ENCODE measurements at places on chromosomes 5 and 9.

DNA sequence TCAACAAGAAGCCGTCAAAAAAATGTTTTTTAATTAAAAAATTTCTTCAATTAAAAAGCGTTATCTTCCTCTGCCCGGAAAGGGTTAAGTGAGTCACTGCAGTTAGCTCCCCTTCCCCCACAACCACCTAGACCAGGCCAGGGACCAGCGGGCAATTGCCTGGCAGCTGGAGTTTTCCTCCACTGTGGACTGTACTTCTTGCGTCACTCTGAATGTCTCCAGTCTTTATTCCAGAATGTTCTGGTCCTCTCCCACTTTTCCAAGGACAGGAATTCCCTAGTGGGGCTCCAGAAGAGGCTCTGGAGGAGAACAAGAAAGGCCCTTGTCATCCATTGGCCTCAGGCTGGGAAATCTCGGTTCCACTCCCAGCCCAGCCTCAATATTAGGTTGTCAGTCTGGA, 114.0 kb downstream of the C9orf50 start:
- DNase-seq = no peak

- DNase-seq = no peak
These were observed 30.5 kb upstream of the MAP1B start for GRCh38 chr5:72076621-72077300.

DNA sequence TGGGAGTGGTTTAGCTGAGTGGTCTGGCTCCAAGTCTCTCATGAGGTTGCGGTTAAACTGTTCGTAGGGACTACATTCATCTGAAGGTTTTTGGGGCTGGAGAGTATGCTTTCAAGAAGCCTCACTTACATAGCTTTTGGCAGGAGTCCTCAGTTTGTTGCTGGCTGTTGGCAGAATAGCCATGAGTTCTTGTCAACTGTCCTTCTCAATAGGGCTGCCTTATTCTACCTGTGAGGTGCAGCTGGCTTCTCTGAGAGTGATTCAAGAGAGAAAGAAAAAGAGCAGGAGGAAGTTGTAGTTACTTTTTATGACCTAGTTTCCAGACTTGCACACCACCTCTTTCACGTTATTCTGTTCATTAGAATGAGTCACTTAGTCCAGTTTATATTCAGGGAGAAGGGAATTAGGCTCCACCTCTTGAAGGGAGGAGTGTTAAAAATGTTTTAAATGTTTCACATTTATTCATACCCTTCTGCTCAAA, 33.2 kb downstream of the YTHDC2 start:
- DNase-seq = no peak

DNA sequence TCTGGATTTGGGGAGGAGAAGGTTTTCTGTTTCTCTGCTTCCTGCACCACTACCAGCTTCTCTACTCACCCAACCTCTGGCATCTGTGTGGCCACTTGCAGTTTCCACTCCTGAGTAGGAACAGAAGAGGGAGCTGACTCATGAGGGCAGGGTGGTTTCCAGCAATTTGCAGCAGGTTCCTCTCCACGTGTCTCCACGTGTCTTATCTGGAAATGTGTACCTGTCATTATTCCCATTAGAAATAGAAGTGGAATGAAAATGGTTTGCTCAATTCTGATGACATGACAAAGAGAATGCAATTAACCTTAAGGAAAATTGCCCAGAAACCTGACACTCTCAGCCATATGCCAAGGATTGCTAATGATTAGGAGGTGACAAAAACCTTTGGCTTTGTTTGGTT, 33.0 kb downstream of the EGFLAM start:
- DNase-seq = peak; percentile 60

DNA sequence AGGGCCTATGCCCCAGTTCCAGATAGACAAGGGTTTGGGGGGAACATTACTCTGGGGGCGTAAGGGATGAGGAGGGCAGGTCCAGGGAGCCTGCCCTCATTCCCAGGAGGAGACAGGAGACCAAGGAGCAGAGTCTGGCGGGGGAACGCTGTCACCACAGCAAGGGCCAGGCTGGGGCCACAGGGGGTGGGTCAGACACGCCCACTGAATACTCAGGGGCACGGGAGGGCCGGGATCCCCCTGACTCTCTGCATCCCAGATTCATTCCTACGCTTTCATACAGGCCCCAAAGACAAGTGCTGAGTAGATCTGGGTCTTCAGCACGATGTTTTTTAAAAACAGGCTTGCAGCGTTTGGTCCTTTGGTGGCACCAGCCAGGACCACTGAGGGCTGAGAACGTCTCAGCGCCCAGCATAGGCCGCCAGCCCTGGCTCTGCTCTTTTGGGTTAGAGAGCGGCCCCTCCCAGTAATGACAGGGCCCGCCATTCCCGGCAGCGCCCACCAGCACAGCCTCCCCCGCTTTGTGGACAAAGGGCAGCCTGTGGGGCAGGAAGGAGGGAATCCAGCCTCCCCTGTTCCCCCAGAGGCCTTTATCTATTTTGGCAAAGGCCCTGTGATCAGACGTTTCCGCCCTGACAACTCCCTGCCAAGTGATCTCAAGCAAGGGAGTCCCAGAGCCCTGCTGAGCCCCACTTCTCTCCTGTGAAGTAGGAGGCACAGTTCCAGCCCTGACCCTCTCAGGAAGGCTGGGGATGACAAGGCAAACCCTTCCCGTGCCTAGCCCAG, 24.9 kb downstream of the NEK6 start:
- no peak for DNase-seq

DNA sequence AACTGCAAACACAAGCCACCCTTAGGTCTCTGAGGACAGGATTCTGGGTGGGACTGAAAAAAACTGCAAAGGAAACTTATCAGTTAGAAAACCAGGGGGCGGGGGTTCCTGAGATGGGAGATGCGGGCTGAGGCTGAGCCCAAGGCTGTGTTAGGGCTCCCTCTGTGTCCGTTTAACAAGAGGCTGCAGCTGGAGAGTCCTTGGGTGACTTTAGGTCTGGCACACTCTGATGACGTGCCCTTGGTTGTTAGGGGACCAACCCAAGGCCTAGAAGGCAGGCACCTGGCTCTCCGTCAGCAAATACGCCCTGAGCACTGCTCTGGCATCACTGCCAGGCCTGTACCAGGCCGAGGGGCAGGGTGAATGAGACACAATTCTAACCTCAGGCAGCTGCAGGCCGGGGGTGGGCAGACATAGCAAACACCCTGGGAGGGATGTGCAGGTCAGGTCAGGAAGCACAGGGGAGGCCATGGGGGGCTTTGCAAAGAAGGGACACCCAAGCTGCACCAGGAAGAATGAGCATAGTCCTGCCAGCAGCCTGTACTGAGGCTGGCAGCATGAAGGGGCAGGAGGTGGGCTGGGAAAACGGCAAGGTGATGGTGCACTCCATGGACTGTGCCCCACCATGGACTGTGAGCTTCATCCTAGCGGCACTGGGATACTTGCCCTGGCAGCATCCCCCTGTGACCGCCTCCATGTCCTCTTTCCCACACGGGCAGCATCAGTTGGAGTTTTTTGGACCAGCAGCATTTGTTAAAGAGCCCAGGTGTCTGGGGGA, 137.9 kb downstream of the GABBR2 start:
- no peak for DNase-seq

DNA sequence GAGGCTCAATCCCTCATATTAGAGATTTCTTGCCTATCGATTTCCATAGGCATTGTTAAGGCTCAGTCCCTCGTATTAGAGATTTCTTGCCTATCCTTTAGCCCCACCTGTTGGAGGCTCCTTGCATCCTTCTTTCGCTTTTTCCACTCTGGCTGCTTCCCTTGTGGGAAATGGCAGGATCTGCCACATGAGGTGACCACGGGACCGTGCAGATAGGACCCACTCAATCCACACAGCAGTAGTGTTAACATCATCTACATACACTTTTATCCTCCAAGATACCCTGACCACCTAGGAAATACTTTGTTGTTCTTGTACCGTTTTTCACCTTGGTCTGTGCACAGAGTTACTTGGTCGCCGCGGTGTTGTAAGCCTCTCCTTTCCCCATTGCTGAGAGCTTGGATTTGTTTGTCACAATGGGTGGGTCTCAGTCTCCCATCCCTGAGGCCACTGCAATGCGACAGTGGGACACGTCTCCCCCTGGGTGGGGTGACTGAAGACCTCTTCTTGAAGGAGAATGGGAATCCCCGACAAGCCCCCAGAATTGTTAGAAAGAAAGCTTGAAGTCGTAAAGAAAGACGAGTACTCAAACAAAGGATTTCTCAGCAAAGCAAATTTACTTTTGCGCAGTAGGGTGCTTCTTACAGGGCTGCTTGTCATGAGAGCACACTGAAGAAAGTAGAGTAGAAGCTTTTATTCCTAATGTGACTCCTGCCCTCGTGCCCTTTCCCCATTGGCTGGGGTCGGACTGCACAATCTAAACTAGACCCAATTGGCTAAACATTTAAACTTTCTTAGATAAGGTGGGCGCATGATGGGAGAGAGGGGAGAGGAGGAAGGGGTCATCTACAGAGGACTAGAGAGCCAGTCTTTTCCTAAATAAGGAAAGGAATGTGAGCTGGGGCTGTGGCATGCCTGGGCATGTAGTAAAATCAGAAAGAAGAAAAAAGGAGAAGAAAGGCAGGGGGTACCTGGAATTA, 19.8 kb downstream of the IFT74 start:
- no peak for DNase-seq

DNA sequence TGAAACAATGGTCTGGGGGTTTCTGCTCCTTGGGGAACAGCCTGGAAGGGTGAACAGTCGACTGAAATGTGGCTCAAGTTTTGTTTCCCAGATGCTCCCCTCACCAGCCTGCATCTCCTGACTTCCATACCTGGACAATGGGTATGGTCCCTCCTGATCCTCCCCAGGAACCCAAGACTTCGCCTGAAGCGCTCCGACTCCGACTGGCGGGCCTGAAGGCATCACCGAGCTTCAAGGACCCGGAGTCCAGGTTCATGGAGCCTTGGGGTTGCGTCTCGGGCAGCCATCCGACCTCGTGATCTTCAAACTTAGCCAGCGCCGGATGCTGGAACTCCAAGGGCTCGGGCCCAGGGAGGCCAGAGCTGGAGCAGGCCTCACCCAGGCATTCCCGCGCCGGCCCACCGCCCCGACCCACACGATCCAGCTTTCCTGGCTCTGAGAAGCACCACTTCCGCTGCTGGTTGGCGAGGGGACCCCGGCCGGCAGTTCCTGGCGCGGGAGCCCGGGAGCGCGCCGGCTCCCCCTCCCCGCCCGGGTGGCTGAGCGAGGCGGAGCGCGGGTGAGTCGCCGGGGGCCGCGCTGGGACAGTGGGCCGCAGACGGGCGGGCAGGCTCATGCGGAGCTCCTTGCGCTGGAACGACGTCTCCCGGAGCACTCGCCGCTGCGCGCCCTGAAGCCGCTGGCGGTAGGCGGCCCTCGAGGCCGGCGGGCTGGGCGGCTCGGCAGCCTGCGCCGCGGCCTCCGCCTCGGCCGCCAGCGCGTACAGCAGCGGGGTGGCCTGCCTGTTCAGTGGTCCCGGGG, 5.2 kb downstream of the SHROOM1 start:
- DNase-seq = no peak

DNA sequence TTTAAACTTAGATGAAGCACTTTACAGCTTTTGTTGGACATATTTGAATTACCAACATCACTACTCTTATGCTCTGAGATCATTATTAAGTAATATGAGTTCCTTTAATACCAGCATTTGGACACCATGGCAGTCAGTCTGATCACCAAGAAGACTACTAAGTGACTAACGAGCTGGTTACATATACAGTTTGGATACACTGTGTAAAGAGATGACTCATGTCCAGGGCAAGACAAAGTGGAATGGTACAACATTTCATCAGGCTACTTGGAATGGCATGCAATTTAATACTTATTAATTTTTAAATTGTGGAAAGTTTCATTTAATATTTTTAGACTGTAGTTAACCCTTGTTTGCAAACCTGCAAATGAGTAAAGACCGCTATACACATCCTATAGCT, 237.4 kb upstream of the PRDM9 start:
- DNase-seq = no peak

DNA sequence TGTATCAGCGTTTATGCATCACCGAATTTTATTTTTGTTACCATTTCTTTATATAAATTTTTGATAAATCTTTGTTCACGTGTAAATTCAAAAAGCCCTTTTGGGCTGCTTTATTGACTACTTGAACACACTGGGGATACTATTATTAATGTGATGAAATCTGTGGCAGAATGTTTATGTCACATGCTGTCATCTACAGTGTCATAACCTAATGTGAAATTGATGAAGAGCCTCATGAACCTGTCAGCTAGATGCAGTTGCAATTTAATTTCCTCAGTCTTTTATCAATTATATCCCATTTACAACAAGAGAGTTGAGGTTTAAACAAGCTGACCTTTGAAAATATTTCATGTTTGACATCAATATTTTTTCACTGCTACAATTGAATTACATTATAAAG, 1100.4 kb upstream of the COX7C start:
- DNase-seq = no peak

- peak; percentile 65 for DNase-seq
These were observed 634.4 kb upstream of the C9orf72 start for GRCh38 chr9:28207657-28208056.

DNA sequence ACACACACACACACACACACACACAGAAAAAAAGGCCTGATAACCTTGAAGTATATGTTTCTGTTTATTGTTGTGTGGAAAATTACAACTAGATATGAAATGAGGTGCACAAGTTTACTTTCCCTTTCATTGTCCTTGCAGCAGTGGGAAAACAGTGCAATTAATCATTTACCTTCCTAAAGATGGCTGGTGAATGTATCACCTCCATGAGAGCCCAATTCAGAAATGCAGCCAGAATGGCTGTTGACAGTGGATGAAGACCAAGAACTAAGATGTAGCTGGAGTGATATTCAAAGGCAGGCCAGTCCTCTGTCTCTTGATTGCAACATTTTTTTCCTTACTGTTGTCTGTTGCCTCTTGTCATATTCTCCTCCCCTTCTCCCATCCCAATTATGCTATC, 49.6 kb upstream of the EIF4EBP3 start:
- no peak for DNase-seq

- DNase-seq = no peak
These were observed 41.3 kb downstream of the TMEM174 start for GRCh38 chr5:73214306-73214705.
